IMR-90 (cell line): ENCODE measurements at places on chromosomes 2 and 18. TPM values are rescaled to one million over a fixed set of nuclear protein-coding genes. Genes with fewer than 3 reads are reported as not detected.

DES gene
- 3.3 and 4.3 TPM in 2 replicates for total RNA-seq

ASB3 gene
- 36.2 and 39.2 TPM in 2 replicates for total RNA-seq

GFPT1 gene
- total RNA-seq: 52.9 and 75.0 TPM in 2 replicates

THADA gene
- 21.3 and 22.8 TPM in 2 replicates for total RNA-seq

CCBE1 gene
- total RNA-seq: 93.9 and 148 TPM in 2 replicates

BUB1 gene
- total RNA-seq: 43.4 and 45.8 TPM in 2 replicates

GRP gene
- not detected in 2 replicates for total RNA-seq

GRCh38 chr2:182015334-182016109 lies 29.9 kb downstream of the PPP1R1C start:
- no peak overlapping the region for H3K4me3 ChIP-seq
- no peaks in the 10 kb centered on the region for H3K4me1 ChIP-seq
- H3K27ac ChIP-seq: no peak overlapping the region
- DNase-seq: peak; percentile 25
- H3K27me3 ChIP-seq: no peaks in the 10 kb centered on the region
- H3K36me3 ChIP-seq: no peaks in the 10 kb centered on the region

DNA sequence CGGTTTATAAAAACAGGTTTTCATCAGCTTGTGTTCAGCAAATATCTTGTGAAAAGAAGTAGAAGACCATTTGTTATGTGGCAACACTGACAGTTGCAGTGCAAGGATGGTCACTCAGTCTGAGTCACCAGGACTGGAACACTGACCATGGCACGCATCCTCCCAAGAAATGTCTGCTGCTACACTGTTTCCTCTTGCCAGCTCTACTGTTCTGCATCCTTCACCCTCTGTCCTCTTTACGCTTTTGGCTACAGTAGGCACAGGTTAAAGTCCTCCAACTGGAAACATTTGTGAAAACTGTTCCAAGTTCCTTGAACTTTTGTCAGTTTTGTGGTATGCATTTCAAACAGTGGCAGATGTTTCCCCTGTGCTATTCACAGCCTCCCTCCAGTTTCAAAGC lies 39.4 kb downstream of the OSR1 start:
- DNase-seq: no peak
- no peak overlapping the region for H3K27ac ChIP-seq
- H3K4me1 ChIP-seq: no peaks in the 10 kb centered on the region
- no peak overlapping the region for H3K4me3 ChIP-seq
- no peaks in the 10 kb centered on the region for H3K27me3 ChIP-seq

- H3K4me1 ChIP-seq: peaks cover 6% of the 10 kb centered on the region
- H3K27me3 ChIP-seq: no peaks in the 10 kb centered on the region
- no peak overlapping the region for H3K27ac ChIP-seq
- no peaks in the 10 kb centered on the region for H3K36me3 ChIP-seq
These were observed 20.8 kb downstream of the NCOA1 start for GRCh38 chr2:24511894-24512293.

DNA sequence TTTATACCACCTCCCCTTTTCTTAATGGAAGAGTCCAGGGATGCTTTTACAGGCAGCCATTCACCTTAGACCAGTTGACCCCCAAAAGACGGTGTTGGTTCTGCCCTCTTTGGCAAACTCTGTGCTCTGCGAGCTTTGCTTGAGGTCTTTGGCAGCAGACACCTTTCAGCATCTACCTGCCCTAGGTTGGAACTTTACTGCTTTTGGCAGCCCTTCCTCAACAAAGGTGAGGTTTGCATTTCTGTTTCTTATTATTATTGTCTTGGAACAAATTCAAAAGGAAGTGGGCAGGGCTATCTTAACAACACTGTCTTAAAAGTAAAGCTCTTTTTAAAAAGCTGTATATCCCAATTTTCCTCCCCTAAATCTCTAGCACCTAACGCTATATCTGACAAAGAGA lies 136.4 kb upstream of the SLC14A2 start:
- no peaks in the 10 kb centered on the region; the same call in 1 of the 2 replicates for H3K27me3 ChIP-seq
- no peak for DNase-seq
- no peaks in the 10 kb centered on the region for H3K4me1 ChIP-seq
- H3K36me3 ChIP-seq: no peaks in the 10 kb centered on the region
- no peak overlapping the region for H3K4me3 ChIP-seq

GRCh38 chr2:186968277-186968676 lies 119.3 kb upstream of the ZSWIM2 start:
- H3K4me3 ChIP-seq: no peak overlapping the region
- no peak for DNase-seq
- H3K4me1 ChIP-seq: no peaks in the 10 kb centered on the region
- H3K27ac ChIP-seq: no peak overlapping the region
- H3K36me3 ChIP-seq: no peaks in the 10 kb centered on the region

GRCh38 chr2:72914206-72914559 lies 3.1 kb upstream of the EMX1 start:
- H3K27me3 ChIP-seq: peaks cover 85% of the 10 kb centered on the region
- H3K4me3 ChIP-seq: no peak overlapping the region
- no peak overlapping the region for H3K27ac ChIP-seq
- peaks cover 2% of the 10 kb centered on the region; the same call in 1 of the 2 replicates for H3K4me1 ChIP-seq
- DNase-seq: no peak

- H3K4me3 ChIP-seq: no peak overlapping the region
- no peak for DNase-seq
- H3K27me3 ChIP-seq: no peaks in the 10 kb centered on the region
- H3K4me1 ChIP-seq: peaks cover 2% of the 10 kb centered on the region; the same call in 1 of the 2 replicates
These were observed 2.0 kb downstream of the KCNF1 start for GRCh38 chr2:10913501-10914271.

DNA sequence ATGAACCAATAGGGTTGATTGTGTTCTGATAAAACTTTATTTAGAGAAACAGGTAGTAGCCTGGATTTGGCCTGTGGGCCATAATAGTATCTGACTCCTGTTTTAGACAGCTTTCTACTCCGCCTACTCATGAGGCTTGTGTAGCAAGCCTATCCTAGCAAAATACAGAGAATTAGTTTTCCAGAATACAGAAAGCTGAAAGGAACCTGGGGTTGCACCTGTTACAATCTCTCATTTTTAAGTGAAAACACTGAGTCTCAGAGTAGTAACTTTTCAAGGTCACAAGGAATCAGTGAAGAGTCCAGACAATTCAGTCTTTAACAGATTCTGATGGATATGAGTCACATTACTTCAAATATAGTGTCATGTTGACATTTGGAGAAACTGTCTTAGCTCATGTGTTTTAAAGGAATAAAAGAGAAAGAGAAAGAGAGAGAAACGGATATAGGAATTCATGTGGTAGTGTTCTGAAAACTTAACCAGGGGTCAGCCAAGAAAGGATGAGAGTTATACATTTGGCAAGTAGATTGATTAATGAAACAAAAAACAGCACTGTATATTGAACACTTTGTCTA lies 17.0 kb downstream of the ARHGAP28 start:
- H3K4me1 ChIP-seq: peaks cover 19% of the 10 kb centered on the region
- peaks cover 2% of the 10 kb centered on the region; the same call in 1 of the 2 replicates for H3K36me3 ChIP-seq
- H3K27ac ChIP-seq: no peak overlapping the region

DNA sequence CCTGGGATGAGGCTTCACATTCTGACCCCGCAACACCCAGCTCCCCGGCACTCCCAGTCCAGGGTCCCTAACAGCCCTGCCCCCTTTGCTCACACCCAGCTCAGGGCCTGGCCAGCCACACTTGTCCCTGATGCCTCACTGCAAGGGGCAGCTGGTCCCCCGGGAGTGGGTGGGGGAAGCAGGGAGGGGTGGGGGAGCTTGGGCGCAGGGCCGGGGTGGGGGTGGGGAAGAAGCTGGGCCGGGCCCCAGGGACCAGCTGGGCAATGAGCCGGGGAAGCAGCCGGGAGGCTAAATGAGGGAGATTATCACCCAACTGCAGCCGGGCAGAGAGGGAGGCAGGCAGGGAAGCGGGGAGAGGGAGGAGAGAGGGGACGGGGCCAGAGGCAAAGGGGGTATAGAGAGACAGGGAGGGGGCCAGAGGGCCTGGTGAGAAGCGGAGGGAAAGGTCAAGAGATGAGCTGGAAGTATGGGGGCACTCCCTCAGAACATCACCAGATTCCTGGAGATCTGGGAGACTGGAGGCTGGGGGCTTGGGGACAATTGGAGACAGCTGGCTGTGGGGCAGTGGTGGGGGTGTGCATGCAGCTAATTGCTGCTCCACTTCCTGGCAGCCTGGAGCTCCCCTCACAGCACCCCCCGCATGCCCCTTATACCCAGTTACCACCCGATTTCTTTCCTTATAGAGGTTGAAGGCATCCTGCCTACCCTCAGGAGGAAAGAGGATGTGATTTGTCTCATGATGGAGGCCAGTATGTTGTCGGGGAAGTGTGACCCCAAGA lies 2.5 kb upstream of the ASIC4 start:
- H3K36me3 ChIP-seq: peaks cover 4% of the 10 kb centered on the region; the same call in 1 of the 2 replicates
- peaks cover 8% of the 10 kb centered on the region; the same call in 1 of the 2 replicates for H3K4me1 ChIP-seq
- no peak overlapping the region for H3K27ac ChIP-seq
- no peak for DNase-seq
- peaks cover 63% of the 10 kb centered on the region for H3K27me3 ChIP-seq
- H3K4me3 ChIP-seq: no peak overlapping the region

DNA sequence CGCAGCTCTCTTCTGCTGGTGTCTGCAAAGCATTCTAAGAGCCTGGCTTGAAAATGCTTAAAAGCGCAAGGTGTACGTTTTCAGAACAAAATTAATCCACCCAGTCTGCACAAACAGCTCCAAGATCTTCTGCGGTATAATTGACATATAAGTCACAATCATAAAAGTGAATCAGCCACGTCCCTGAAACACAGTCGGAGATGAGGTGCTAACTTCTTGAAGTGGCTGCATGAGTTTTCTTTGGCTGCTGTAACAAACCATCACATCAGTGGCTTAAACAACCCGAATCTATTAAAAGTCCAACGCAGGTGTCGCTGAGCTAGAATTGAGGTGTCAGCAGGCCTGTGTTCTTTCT lies 32.6 kb downstream of the ARL4C start:
- no peak for DNase-seq
- 0 out of 2 replicates have a peak, but pooled peaks cover 3% of the 10 kb centered on the region for H3K4me1 ChIP-seq
- H3K27me3 ChIP-seq: no peaks in the 10 kb centered on the region
- H3K4me3 ChIP-seq: no peak overlapping the region
- no peak overlapping the region for H3K27ac ChIP-seq

DNA sequence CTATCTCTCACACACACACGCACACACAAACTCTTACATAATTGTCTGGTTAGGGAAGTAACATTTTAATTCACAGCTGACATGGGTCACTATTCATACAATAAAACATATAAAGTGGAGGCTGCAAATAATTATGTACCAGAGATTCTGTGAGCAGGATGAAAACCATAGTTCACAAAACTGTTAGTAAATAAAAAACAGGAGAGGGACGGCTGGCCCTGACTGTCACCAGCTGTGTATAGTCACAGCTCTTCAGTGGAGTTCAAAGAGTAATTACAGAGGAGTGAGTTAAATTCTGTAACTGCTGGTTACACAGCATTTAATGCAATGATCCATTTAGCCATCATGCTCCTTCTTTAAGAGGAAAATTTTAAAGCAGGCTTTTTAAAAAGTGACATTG lies 76.9 kb downstream of the NRXN1 start:
- no peaks in the 10 kb centered on the region for H3K27me3 ChIP-seq
- no peak overlapping the region for H3K4me3 ChIP-seq
- no peak for DNase-seq
- H3K27ac ChIP-seq: no peak overlapping the region
- no peaks in the 10 kb centered on the region for H3K36me3 ChIP-seq

DNA sequence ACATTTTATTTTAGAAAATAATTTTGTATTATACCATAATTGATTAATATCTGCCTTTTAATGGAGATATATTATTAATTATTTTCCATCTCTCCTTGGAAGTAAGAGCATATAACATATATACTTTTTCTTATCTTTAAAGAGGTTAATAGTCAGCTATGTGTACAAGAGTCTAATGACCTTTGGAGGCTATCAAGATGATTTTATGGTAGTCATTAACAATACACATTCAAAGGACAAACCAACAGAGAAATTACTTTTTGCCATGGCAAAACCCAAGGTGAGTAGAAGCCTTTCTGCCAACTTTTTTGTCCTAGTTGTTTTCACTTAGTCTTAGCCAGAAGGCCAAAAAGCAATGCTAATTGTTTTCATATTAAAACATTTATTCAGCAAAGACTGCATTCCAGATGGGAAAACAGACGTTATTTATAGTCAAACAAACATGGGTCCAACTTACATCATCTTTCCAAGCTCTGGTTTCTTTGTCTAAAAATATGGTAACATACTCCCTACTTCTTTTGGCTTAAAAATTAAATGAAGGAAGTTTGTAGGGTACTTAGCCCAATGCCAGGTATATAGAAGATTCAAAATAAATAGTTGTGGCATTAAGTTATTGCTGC lies 9.6 kb upstream of the DYNC2LI1 start:
- H3K27ac ChIP-seq: no peak overlapping the region; the same call in 1 of the 2 replicates
- peaks cover 2% of the 10 kb centered on the region for H3K4me1 ChIP-seq
- no peaks in the 10 kb centered on the region for H3K27me3 ChIP-seq
